ENCODE measurements at places on chromosomes 6 and 20.

DNA sequence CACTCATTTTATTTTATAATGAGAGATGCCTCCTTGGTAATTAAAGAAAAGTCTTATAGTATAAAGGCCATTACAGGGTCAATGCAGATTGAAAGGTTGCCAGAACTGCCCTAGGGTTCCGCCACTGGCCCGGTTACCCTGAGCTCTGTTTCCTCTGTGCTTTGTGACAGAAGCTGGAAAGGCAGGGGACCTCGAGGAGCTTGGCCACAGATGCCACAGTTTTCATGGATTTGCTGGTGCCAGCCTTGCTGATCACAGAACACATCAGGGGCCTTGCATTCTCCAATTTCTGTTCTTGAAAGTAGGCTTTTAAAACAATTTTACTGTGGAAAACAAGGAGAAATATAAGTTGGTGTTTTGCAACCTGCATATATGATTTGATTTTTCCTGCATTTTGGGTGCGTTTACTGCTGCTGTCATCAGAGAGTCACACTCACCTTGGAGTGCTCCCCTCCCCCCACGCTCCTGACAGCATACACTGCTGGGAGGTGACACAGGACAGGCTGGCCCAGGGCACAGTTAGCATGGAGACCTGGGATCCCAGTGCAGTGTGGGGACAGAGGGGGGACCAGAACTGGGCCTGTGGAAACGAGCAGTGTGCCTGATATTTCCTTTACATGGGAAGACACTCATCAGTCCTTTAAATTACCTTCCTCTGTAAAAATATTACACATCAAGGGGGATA, 142.8 kb downstream of the CFAP61 start:
- DNase-seq: no peak

- DNase-seq: no peak
Measured at GRCh38 chr6:111329882-111330633, 153.0 kb downstream of the REV3L start.

DNA sequence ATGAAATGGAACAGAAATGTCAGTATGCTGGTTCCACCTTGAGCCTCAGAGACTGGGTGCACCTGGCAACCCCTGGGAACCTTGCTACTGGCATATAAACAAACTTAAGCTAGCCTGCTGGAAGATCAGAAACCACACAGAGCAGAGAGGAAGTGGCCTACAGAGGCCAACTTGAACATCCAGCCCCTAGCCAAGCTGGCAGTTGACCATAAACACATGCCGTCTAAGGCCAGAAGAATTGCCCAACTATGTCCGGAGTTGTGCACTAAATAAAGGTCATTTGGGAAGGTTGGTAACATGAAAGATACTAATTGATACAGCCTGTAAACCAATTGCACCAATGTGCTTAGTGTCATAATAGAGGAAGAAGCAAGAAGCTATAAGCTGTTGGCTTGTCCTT, 266.6 kb upstream of the BTBD3 start:
- DNase-seq: no peak

GRCh38 chr6:128471907-128472306, 48.5 kb downstream of the PTPRK start:
- DNase-seq: no peak

- no peak for DNase-seq
Measured at GRCh38 chr6:53691252-53691651, 25.7 kb upstream of the KLHL31 start.

- no peak for DNase-seq
Measured at GRCh38 chr6:39899554-39900295, 34.5 kb downstream of the MOCS1 start.

GRCh38 chr6:31676322-31676903, 4.5 kb downstream of the LY6G5C start:
- DNase-seq: no peak

- no peak for DNase-seq
Measured at GRCh38 chr6:7051780-7052442, 55.9 kb upstream of the RREB1 start.

DNA sequence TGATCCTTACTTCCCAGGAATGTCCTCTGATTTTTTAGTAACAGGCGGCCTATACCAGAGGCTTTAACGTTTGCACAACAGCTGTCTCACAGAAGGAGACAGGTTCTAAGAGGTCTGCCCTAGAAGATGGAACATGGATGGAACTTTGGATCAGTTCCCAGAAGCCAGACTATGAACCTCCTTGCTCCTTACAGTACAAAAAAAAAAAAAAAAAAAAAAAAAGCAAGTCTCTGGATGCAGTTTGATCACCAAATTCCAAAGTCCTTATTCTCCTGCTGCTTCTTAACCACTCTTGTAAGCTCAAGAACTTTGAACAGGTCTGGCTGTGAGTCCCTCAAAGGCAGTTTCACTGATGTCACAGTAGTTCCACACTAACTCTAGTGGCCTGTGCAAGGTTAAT, 2.0 kb upstream of the TRMT11 start:
- DNase-seq: no peak

- no peak for DNase-seq
Measured at GRCh38 chr6:100171533-100172321, 177.7 kb upstream of the MCHR2 start.

DNA sequence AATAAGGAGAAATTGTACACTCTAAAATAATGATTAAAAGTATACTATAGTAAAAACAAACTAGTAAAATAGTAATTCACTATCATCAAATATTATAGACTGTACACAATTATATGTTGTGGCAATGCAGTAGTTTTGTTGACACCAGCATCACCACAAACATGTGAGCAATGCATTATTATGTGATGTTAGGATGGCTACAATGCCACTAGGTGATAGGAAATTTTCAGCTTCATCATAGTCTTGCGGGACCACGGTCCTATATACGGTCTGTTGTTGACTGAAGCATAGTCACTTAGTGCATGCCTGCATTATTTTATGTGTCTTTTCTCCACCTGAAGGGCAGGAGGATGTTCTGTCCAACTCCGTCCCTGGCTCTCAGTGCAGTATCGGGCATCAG, 104.8 kb upstream of the NEDD9 start:
- no peak for DNase-seq
